Myometrial cell (primary cell): ENCODE measurements at places on chromosomes 4 and X. TPM values are rescaled to one million over a fixed set of nuclear protein-coding genes. Genes with fewer than 3 reads are reported as not detected.

The ADAMTS3 gene
- 2.1 and 2.3 TPM in 2 replicates for total RNA-seq

The CPE gene
- 0.58 and 1.2 TPM in 2 replicates for total RNA-seq

The CHRDL1 gene
- 3.2 and 4.3 TPM in 2 replicates for total RNA-seq

The TRMT10A gene
- total RNA-seq, result 3.5 and 4.6 TPM in 2 replicates

The NKAP gene
- total RNA-seq, result 3.2 TPM in 2 replicates

The ACOX3 gene
- 36.2 and 45.6 TPM in 2 replicates for total RNA-seq

The TMEM184C gene
- total RNA-seq, result 28.3 and 30.5 TPM in 2 replicates

The SEC24D gene
- total RNA-seq, result 123 and 140 TPM in 2 replicates

The MAGEA1 gene
- not detected in 2 replicates for total RNA-seq

The TMEM31 gene
- not detected in 2 replicates for total RNA-seq

The USP17L20 gene
- not detected in 2 replicates for total RNA-seq

The SYNPO2 gene
- 6.9 and 10.8 TPM in 2 replicates for total RNA-seq

The RAB33A gene
- 4.8 and 8.1 TPM in 2 replicates for total RNA-seq

The SLC6A8 gene
- 6.9 and 7.4 TPM in 2 replicates for total RNA-seq

The BEX3 gene
- total RNA-seq, result 264 and 317 TPM in 2 replicates

The LEF1 gene
- total RNA-seq, result 1.9 TPM in 1 of 2 replicates, not detected in the other

The ATRX gene
- 20.6 and 72.1 TPM in 2 replicates for total RNA-seq

The CLRN2 gene
- not detected in 2 replicates for total RNA-seq

The EDA gene
- total RNA-seq, result under 0.01 TPM in 1 of 2 replicates, not detected in the other

The NAP1L2 gene
- 3.5 and 6.3 TPM in 2 replicates for total RNA-seq

The BTC gene
- not detected in 2 replicates for total RNA-seq

The GCNA gene
- total RNA-seq, result 0.53 and 0.58 TPM in 2 replicates

The SLC7A11 gene
- 24.8 and 34.9 TPM in 2 replicates for total RNA-seq

The FGF13 gene
- not detected in 2 replicates for total RNA-seq

The SHROOM3 gene
- 4.8 and 6.6 TPM in 2 replicates for total RNA-seq

The STPG2 gene
- not detected in 2 replicates for total RNA-seq

The NUP54 gene
- 38.5 and 46.7 TPM in 2 replicates for total RNA-seq

The RCHY1 gene
- 16.1 and 22.0 TPM in 2 replicates for total RNA-seq

The SPANXB1 gene
- not detected in 2 replicates for total RNA-seq

The TMEM35A gene
- total RNA-seq, result 1.2 and 2.7 TPM in 2 replicates

The HTR2C gene
- not detected in 2 replicates for total RNA-seq

The ATP10D gene
- total RNA-seq, result 16.7 and 17.9 TPM in 2 replicates

The GAB3 gene
- total RNA-seq, result 0.58 and 0.89 TPM in 2 replicates

The CYP4V2 gene
- total RNA-seq, result 5.5 and 7.8 TPM in 2 replicates

The CXCL3 gene
- 0.18 and 1.4 TPM in 2 replicates for total RNA-seq

The CSAG2 gene
- total RNA-seq, result not detected in 2 replicates

The VCX3A gene
- not detected in 2 replicates for total RNA-seq

The TMEM144 gene
- 2.0 and 3.2 TPM in 2 replicates for total RNA-seq

The GPRASP3 gene
- total RNA-seq, result 2.5 and 2.6 TPM in 2 replicates

The CACNA1F gene
- total RNA-seq, result not detected in 2 replicates

The F8 gene
- total RNA-seq, result 0.86 and 2.3 TPM in 2 replicates

The GAGE12J gene
- total RNA-seq, result not detected in 2 replicates

The IL13RA2 gene
- total RNA-seq, result 13.0 and 15.2 TPM in 2 replicates

The AFF2 gene
- total RNA-seq, result not detected in 2 replicates
